ENCODE measurements at places on chromosomes 5 and 9. TPM values are rescaled to one million over a fixed set of nuclear protein-coding genes. Genes with fewer than 3 reads are reported as not detected.

DNA sequence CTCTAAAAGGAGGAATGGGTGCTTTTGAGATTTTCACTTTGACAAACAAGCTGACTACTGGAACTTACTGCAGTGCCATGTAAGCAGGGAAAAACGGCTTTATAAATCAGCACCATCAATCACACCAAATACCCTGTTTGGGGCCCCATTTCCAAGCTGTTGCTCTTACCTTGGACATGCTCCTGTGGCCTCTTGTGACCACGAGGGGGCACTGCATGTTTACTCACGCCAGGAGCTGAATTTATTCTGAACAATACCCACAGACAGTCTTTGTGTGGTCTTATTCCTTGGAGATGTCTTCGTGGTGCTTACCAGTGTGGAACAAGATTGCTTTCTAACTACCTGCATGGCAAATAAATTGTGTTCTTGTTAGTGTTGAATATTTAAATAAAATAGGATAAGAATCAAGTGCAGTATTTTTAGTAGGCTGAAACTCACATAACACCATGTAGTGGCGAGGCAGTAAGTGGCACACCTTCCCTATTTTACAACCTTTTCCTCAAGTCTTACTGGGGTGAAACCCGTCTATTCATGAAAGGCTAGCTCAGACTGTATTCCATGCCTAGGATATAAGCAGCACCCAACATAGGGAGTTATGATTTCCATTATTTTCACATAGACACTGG, 155.5 kb upstream of the NMUR2 start:
- no peaks in the 10 kb centered on the region for H3K36me3 ChIP-seq
- H3K4me1 ChIP-seq: no peaks in the 10 kb centered on the region
- no peak overlapping the region for H3K27ac ChIP-seq
- no peak for DNase-seq

NR3C1 gene
- total RNA-seq: 36.0 TPM

DNA sequence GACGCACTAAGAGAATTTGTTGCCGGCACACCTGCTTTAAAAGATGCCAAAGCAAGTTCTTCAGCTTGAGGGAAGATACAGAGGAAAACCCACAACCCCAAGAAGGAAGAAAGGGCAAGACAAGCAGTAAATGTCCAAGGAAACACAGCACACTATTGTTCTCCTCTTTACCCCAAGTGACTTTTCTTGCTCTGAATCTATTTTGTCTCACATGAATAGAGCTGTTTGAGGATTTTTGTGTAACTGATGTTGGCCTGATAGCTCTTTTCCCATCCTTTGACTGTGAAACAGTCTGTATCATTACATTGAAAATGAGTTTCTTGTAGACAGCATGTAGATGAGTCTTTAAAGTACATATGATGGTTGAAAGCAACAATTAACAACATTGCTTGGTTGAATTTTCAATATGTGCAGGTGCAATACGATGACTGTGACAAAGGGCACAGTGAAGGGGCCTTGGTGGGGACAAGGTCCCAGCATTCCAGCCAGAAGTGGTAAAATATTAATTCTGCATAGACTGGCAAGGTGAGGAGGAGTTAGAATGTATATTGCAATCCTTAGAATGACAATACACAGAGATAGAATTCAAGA, 16.8 kb upstream of the CEP72 start:
- no peaks in the 10 kb centered on the region for H3K36me3 ChIP-seq
- DNase-seq: no peak
- H3K4me3 ChIP-seq: no peak overlapping the region
- H3K4me1 ChIP-seq: no peaks in the 10 kb centered on the region

DNA sequence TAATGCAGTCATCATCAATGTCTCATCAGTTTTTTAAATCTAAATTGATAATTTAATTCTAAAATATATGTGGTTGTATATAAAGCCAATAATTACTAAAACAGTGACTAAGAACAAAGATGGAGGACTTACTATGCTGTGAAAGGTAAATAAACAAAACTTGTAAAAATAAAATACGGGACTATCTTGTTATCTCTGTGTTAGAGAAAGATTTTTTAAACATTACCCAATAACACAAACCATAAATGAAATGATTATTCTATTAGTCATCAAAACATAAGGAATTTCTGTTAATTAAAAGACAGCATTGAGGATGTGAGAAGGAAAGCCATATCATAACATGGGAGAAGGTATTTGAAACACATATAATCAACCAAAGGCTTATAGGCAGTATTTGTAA, 226.2 kb upstream of the SMC2 start:
- DNase-seq: no peak
- no peaks in the 10 kb centered on the region for H3K4me1 ChIP-seq
- H3K27ac ChIP-seq: no peak overlapping the region
- no peaks in the 10 kb centered on the region for H3K36me3 ChIP-seq

GRCh38 chr5:175795959-175796358, 75.4 kb upstream of the CPLX2 start:
- no peak overlapping the region for H3K27ac ChIP-seq
- no peaks in the 10 kb centered on the region for H3K27me3 ChIP-seq
- no peaks in the 10 kb centered on the region for H3K36me3 ChIP-seq
- peaks cover 10% of the 10 kb centered on the region for H3K4me1 ChIP-seq
- DNase-seq: no peak

DNA sequence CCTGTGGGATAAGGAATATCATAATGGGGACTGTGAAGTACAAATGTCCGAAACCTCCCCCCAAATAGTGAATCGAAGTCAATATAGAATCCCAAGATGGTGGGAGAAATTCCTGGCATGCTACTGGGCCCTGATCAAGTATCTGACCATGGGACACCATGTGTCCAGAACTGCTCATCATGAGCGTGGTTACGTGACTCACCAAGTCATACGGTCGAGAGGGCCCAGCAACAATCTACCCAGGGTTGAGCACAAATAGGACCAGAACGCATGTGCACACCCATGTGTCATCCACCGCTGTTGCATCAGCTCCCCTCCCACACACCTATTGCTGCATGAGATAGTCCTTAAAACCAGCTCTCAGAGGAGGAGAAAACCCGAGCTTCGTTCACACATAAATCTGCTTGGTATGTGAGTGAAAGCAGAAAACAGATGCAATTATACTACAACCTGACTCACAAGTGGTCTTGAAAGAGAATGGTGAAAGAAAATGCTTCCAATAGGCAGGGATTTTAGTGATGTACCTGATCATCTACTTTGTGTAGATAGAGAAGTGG, 353.2 kb downstream of the CWC27 start:
- no peak for DNase-seq
- peaks cover 16% of the 10 kb centered on the region for H3K4me1 ChIP-seq
- H3K4me3 ChIP-seq: no peak overlapping the region

NDOR1 gene
- total RNA-seq: 5.0 TPM

GRPEL2 gene
- 13.9 TPM for total RNA-seq
